Fibroblast of skin of left biceps (primary cell): ENCODE measurements at places on chromosomes 16 and 17.

DNA sequence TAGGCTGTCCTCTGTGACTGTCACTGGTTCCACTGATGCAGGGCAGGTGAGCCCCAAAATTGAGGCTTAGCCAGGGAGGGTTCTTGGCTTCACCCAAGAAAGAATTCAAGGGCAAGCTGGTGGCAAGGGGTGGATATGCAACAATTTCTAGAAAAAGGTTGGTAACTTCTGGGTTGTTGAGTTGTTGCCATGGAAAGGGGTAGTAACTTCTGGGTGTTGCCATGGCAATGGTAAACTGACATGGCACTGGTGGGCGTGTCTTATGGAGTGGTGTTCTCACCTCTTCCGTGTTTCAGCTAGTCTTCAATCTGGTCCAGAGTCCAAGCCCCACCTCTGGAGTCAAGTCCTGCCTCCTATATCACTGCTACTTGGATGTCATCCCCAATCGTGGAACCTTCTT is 9.5 kb upstream of the GUCY2D start:
- DNase-seq: no peak

- no peak for DNase-seq
These were observed 151.2 kb downstream of the MSI2 start for GRCh38 chr17:57407287-57408070.

DNA sequence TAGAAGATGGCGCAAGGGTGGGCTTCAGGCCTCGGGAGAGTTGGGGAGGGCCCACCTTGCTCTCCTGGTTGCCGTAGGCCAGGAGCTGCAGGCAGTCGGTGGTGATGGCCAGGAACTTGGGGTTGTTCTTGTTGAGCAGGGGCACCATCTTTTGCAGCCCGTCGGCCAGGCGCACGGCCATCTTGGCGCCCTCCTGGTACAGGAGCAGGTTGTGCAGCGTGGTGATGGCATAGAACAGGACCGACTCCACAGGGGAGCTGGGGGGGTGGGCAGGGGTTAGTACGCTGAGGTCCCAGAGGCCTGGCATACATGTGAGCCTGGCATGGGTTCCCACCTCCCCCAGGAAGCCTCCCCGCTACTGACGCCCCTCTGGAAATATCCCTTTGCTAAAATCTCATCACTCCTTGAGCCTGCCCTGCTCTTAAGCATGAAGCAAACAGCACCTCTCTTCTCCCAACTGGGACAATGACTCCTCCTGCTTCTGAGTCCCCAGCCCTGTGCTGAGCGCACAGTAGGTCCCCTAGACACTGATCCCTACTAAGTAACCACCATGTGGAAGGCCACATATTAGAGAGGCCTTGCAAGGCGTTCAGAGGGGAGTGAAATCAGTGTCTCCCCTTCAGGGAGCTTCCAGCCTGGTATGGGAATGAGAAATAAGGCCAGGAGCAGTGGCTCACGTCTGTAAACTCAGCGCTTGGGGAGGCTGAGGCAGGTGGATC is 19.0 kb downstream of the JUP start:
- no peak for DNase-seq

- no peak for DNase-seq
These were observed 1.4 kb downstream of the SLC4A1 start for GRCh38 chr17:44266402-44267164.
